ENCODE measurements at places on chromosomes 4 and X.

DNA sequence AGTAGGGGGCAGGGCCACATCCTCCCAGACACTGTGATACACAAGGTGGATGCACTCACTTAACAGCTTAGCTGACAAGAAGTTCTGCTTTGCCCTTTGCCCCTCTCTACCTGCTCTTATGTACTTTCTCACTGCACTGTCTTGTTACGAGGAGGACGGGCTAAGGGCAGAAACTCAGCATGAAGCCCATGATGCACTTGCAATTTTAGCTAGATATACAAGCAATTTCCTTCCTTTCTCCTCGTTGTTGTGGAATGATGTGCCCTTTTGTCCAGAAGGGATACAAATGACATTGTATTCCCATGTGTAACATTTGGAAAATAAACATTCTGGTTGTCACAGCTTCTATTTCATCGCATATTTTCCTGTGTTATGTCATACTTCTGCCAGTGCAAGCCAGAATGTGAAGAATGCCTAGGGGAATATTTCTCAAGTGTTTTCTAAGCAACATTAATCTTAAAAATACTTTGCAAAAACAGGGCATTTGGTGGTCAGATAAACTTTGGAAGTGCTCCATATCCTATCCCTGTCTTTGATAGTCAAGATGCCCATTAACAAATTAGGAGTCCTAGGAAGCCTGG lies 47.2 kb downstream of the MAOA start:
- no peak for DNase-seq

- no peak for DNase-seq
Observed at GRCh38 chrX:154721155-154721554, 29.7 kb downstream of the GAB3 start.

DNA sequence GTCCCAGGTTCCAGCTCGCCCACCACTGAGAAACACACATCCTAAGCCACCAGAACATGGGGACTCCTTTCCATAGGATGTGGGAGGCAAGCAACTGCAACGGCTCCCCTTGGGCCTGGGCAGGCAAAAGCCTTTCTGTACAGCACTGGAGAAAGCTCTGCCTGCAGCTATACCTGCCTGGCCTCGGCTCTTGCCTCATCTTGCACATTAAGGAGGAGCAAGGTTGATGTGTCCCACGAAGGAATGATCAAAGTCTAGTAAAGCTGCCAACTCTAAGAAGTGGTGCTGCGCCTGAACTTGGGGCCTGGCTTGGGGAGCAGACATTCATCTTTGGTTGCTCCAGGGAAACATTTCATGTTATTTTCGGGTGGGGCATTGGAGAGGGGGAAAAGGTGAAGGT lies 19.6 kb downstream of the CCNG2 start:
- no peak for DNase-seq

- DNase-seq: no peak
Observed at GRCh38 chr4:137300776-137301175, 231.5 kb downstream of the PCDH18 start.

- no peak for DNase-seq
Observed at GRCh38 chr4:23276076-23276475, 583.3 kb downstream of the GBA3 start.

DNA sequence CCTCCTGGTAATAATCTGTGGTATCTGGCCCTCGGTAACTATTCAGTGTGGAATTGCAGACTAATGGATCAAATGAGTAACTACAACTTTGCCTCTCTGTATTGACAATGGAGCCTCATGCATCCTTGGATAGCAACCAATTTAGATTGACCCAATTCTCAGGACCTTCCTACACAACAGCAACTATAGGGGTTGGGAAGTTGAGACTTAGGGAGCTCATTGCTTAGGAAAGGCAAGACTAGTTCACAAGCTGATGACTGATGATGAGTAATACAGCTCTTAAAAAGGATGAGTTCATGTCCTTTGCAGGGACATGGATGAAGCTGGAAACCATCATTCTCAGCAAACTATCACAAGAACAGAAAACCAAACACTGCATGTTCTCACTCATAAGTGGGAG lies 47.5 kb upstream of the KLHL13 start:
- DNase-seq: no peak

DNA sequence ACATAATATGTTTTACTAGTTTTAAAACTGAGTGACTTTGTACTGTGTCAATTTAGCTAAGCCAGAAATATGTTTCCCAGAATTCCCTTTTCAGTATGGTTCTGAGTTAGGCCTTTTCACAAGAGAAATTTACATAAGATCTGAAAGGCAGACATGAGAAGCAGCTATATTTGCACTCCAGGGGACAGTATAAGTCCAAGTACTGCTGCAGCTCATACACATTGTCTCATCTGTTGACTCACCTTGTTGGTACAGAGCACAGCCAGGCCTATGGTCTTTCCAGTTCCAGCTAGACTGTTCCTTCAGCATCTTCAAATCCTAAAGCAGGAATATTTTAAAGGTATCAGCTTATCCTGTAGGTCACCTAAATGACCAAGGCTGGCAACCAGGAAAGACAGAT lies 53.5 kb downstream of the BMP3 start:
- no peak for DNase-seq

DNA sequence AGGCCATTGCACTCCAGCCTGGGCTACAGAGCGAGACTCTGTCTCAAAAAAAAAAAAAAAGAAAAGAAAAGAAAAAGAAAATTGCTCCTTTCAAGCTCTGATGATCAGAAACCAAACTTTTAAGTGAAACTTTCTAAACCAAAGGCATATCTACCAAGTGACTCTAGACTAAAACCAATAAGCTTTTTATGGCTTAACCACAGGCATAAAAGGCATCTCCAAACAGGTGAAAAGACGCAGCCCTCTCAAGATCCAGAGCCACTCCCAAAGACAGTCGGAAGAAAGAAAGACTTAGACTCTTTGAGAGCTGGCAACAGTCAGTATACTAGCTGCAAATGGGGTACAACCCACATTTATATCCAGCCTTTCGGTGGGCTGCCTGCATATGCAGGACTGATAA lies 117.1 kb upstream of the AP1S2 start:
- no peak for DNase-seq

GRCh38 chr4:94531991-94532789 lies 80.4 kb downstream of the PDLIM5 start:
- no peak for DNase-seq

DNA sequence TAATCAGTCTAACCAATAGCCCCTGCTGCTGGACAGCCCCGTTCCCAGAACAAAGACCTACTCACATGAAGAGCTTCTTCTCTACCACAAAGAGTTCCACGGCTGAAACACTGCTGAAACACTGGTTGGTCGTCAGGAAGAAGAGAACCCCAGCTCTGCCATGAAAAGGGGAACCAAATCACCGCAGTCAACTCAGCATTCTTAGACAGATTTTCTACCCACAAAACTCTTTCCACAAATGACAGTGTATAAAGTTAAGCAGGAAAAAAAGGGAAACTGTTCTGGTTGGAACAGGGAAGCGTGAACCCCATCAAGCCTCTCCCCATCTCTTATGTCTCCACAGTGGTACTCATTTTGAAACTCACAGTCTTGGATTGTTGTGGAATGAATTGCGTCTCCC lies 57.3 kb downstream of the ABCG2 start:
- DNase-seq: no peak

GRCh38 chrX:34915463-34916225 lies 27.0 kb upstream of the FAM47B start:
- no peak for DNase-seq

DNA sequence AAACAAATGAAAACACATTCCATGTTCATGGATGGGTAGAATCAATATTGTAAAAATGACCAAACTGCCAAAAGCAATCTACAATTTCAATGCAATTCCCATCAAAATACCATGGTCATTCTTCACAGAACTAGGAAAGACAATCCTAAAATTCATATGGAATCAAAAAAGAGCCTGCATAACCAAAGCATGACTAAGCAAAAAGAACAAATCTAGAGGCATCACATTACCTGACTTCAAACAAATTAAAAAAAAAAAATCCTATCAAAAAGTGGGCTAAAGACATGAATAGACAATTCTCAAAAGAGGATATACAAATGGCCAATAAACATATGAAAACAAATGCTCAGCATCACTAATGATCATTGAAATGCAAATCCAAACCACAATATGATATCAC lies 297.5 kb downstream of the NAF1 start:
- DNase-seq: no peak

DNA sequence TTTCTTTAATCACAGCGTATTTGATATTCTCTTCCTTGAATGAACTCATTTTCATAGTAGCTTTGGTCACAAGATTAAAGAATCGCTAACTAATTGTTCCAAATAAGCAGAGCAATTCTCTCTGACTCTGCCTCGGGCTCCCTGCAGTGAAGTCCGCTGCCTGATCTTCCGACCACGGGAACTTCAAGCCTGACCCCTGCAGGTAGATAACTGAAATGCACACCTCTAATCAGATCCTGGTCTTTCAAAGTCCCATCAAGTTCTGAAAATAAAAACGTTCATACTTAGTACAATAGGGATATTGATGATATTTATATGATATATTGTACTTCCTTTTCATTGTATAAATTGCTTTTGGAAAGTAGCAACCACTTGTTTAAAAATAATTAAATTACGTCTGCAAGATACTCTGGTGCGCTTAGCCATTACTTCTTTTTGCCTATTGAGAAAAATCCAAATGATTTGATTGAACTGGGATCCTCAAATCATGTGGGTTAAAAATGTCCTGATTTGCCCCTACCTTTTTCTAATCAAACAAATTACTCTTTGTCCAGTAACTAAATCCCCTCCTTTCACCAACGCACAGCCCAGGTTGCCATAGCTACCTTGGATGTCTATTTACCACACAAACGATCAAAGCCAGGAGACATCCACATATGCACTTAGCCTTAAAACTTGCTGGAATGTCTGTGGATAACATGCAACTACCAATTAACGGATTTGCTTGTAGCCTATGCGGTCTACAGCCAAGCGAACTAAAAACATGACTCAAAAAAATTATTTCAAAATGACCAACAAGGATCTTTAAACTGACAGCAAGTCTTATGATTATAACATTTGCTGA lies 4.2 kb downstream of the MID1 start:
- DNase-seq: no peak

DNA sequence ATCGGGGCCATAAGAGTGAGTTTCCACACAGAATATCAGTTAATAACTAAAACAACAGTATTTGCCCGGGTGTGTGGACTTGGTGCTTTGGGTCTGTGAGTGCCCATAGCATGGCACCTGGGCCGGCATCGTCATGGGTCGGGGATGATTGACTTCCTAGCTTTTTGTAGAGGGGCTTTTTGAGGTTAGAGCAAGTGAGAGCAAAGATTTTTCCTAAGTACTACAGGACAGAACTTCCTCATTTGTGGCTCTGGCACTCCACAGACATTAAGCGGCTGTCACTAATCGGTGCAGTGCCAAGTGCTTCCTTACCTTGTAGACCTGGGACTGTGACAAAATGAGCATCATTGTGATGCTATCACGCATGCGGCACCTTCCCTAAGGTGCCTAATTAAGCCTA lies 81.0 kb downstream of the SHROOM2 start:
- DNase-seq: peak; percentile 56

- DNase-seq: no peak
Observed at GRCh38 chr4:177161781-177162180, 147.9 kb upstream of the NEIL3 start.

GRCh38 chr4:11598591-11598990 lies 169.9 kb upstream of the HS3ST1 start:
- no peak for DNase-seq

- DNase-seq: no peak
Observed at GRCh38 chr4:72295966-72296557, 264.3 kb downstream of the NPFFR2 start.

GRCh38 chrX:44536198-44536597 lies 6.5 kb downstream of the FUNDC1 start:
- DNase-seq: no peak

- DNase-seq: no peak
Observed at GRCh38 chr4:88722828-88723227, 25.2 kb upstream of the NAP1L5 start.

DNA sequence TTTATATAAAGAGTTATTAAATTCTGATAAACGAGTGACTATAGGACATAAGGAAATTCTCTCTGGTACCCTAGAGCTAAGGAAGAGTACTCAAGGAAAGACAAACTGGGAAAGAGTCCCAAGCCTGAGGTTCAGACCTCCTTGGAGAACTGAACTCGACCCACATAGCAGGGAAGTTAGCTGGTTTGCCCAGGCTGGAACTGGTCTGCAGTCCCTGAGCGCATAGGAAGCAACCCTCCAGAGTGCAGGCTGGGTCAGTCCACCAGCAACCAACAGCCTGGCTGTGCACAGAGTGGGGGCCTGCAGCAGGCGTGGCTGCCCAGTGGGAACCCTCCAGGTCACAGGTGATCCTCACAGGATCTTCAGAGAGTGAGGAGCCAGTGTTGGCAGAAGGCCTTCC lies 114.1 kb downstream of the SOWAHB start:
- DNase-seq: no peak

Measured in spinal cord (tissue), 10 donors.